Stimulated activated CD4-positive, alpha-beta T cell treated with anti-CD3 and anti-CD28 coated beads, Interleukin-1b, Interleukin-23, amount 100 ng/mL, for 1 hour (primary cell): ENCODE measurements at places on chromosomes 3 and 15.

GRCh38 chr15:94417501-94418293, 186.3 kb downstream of the MCTP2 start:
- DNase-seq: no peak

GRCh38 chr15:28264166-28264565, 57.8 kb downstream of the HERC2 start:
- DNase-seq: no peak

GRCh38 chr15:40249477-40250303, 10.8 kb downstream of the PAK6 start:
- DNase-seq: no peak

DNA sequence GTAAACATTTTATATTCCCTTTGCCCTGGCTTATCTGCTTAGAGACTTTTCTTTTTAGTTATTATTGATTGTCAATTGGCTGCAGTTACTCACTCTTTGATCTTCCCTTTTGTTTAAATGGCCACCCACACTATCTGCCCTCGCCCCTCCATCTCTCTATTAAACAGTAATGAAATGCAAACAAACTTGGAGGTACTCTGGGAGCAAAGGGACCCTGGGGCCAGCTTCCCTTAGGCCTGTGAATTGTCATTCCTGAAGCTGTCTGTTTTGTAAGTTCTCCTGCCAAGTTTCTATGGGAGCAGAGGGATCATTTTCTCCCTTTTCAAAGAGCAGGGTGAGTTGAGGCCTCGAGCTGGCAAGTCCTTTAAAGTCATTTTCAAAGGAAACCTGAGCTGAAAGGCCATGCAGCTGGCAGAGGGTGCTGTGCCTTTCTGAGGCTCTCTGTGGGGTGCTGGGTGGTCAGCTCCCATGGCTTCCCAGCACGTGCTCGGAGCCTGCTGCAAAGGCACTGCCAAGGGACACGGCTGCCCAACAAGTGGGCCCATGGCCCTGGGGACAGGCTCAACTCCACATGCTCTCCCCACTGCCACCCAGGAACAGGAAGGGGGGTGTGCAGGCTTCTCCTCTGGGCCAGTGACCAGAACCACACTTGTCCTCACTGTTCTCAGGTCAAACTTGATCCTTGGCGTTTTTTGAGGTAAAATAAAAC, 17.4 kb upstream of the RTP2 start:
- no peak for DNase-seq

DNA sequence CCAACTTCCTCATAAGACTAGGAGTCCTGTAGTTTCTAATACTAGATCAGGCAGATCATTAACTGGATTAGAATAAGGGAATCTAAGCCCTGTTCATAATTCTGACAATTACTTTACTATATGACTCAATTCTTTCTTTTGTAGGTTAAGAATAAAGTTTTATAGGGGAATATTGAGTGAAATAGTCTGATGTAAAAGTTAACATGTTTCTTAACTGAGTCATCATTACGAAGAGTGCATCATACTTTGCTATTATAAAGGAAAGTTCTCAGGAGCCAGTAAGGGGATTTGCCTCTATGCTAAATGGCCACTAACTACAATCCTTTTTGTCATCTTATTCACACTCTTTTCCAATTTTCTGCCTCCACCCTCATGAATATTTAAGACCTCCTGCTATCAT, 63.1 kb downstream of the POLQ start:
- no peak for DNase-seq

DNA sequence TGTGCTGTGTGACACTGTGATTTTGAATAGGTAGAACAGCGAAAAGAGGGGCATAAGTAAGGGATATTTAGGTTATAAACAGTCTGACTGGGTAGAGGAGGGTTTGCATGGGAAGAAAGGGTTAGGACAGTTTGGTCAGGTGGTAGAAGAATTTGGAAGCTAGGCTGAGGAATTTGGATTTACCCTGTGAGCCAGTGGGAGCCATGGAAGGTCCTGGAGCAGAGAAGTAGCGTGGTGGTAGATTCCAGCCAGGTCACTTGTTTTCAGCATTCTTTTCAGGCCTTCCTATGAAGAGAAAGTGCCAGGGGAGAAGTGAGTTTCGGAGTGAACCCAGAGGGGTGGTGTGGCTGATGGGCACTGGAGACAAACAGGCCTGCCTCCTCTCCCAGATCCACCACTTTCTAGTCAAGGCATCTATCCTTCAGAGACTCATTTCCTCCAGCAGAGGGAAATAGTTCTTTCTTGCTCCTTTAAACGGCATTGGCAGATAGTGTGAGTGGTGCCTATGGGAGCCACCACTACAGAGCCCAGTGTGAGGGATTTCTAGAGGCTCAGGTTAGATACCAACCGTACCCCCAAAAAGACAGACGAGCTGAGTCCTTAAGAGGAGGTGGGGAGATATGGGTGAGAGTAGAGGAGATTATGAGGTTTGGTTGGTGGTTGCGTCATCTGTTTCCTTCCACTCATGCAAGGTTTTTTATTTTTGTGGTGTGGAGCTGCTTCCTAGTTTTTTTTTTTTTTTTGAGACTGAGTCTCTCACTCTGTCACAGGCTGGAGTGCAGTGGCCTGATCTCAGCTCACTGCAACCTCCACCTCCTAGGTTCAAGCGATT, 21.2 kb downstream of the PXK start:
- no peak for DNase-seq

GRCh38 chr3:120670576-120670975, 11.5 kb downstream of the HGD start:
- no peak for DNase-seq

GRCh38 chr15:92435145-92435544, 41.5 kb downstream of the ST8SIA2 start:
- DNase-seq: no peak

- DNase-seq: no peak
These were observed 96.5 kb upstream of the RAD18 start for GRCh38 chr3:9059489-9060400.

- no peak for DNase-seq
These were observed 317.1 kb upstream of the TGFBR2 start for GRCh38 chr3:30289324-30289723.

DNA sequence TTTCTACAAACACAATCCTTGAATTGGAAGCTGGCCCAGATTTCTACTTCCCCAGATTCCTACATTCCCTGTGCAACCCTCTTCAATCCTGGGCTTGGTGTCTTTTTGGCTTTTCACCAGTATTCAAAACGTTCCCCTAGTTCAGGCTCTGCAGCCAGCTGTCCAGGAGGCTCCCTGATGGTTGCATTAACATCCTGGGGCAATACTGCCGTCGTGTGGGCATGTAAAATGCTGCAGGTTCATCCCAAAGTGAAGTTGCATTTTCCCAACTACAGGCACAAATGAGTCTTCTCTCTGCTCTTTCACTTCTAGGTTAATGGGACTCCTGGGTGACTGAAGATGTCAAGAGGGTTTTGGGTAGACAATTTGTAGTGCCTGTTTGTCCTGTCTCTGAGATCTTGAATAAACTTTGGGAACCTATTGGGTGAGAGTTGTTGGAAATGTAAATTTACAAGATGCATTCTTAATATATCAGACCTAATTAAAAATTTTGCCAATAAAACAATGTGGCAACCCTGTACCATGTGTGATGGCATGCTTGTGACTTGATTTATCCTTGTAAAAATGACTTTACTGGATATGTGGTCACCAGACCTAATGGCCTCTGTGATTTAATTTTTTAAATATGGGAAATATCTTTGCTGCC, 28.6 kb downstream of the SOX14 start:
- no peak for DNase-seq

DNA sequence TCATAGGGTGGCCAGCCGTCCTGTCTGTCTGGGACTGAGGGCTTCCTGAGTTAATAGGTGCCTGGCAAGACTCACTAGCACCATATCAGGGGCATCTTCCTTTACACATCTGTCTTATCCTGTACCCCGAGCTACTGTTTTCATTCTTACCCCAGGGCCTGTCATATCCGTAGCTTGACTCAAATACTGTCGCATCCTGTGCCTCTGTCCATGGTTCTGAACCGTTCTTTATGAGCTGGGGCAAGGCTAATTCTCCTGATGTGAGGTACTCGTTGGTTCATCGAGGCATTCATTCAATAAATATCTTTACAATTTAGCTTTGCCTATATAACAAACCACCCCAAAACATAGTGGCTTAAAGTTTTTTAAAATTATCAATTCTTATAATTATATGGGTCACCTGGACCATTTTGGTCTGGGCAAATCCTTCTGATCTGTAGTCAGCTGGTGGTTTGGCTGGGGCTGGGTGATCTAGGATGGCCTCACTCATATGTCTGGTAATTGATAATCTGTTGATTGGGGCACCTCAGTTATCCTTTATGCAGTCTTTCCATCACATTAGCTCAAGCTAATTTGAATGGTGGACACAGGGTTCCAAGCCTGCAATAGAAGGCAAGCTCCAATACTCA, 121.2 kb downstream of the TLE3 start:
- peak; percentile 3 for DNase-seq

- no peak for DNase-seq
These were observed 20.9 kb downstream of the SPPL2A start for GRCh38 chr15:50744601-50745000.

DNA sequence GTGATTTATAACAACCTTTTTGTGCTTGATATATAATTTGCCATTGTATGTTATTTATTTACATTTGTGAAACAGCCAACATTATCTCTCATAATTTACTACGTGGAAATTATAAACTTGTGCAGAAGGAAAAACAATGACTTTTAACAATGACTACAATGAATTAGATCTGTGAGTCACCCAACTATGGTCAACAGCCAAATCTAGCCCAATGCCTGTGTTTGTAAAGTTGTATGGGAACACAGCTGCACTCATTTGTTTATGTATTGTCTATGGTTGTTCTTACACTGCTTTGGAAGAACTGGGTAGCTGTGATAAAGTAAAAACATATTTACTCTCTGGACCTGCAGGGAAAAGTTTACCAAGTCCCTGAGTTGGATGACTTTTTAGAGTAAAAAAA, 110.4 kb downstream of the OTOL1 start:
- DNase-seq: no peak

DNA sequence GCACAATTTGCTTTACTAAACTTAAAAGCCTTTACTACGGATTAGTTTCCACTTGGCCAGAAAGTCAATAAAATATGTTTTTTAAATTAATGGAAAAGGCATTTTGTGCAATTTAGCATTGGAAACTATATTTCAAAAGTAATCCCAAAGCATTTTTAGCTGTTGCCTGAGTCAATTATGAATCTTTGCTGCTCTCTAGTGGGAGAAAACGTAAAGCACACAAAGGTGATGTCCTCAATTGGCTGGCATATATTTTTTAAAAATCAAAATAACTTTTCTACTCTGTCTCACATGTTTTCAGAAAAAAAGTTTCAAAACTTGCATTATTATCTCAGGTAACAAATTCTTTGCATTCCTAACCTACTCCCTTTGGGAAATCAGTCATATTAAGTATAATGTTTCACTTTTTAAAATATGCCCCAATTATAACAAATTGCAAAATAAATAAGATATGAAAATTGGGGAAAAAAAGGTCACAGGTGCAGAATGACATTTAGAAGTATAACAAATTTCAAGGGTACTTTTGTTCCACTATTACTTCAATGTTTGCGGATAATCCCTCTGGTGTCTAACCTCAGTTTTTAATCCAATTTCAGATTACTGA, 47.2 kb upstream of the TEX55 start:
- no peak for DNase-seq

GRCh38 chr3:29497282-29497681, 216.4 kb downstream of the RBMS3 start:
- DNase-seq: no peak

GRCh38 chr3:40332684-40333083, 23.2 kb downstream of the EIF1B start:
- no peak for DNase-seq

GRCh38 chr3:60674870-60675269, 576.4 kb downstream of the FHIT start:
- DNase-seq: no peak

DNA sequence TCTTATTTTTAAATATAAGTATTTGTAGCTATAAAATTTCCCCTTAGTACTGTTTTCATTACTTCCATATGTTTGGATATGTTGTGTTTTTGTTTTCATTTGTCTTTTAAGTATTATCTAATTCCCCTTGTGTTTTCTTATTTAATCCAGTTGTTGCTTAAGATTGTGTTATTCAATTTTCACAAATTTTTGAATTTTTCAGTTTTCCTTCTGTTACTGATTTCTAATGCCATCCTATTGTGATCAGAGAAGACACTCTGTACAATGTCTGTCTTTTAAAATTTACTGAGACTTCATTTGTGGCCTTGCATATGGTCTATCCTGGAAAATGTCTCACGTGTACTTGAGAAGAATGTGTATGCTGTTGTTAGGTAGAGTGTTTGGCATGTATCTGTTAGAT, 795.6 kb upstream of the CFAP20DC start:
- DNase-seq: no peak

GRCh38 chr3:33047842-33048834, 48.8 kb downstream of the GLB1 start:
- no peak for DNase-seq

DNA sequence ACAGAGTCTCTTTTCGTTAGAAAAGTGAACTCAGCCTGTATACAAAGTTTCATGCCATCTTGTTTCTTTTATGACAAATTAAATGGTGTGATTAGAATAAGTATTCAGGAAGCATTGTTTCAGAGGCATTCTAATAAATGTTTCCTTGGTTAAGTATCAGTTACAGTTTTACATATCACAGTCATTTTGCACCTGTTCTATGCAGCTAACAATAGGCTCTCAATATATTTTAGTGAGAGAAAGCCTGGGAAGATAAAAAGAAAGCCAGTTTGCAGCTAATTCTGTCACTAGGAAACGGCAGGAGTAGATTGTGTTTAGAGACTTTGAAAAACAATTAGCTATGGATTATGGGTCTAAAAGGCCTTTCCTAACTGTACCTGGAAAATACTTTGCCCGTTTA, 252.8 kb downstream of the ZIC1 start:
- DNase-seq: no peak

- DNase-seq: no peak
These were observed 34.5 kb downstream of the SLC6A20 start for GRCh38 chr3:45761831-45762230.

GRCh38 chr3:137012097-137012501, 54.3 kb downstream of the IL20RB start:
- no peak for DNase-seq

- no peak for DNase-seq
These were observed 47.0 kb upstream of the TFG start for GRCh38 chr3:100662113-100662823.

GRCh38 chr3:171892457-171892856, 49.3 kb downstream of the TMEM212 start:
- no peak for DNase-seq

- DNase-seq: no peak
These were observed 820.9 kb upstream of the GRM7 start for GRCh38 chr3:6039971-6040370.

DNA sequence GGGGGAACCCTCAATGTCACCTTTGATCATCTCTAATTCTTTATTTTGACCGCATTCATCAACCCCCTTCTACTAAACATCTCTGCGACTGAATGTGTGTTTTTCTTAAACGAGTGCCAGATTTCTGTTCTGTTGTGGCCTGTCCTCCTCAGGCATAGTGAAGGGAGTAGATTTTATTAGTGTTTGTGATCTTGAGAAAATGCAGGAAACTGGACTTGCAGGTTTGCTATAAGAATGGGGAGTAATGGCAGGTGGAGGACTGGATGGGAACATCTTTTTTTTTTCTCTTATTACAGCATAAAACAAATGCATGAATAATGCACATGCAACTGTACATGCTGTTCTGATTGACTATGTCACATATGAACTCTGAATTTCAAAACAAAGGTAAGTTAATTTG, 59.3 kb downstream of the ADAMTSL3 start:
- no peak for DNase-seq

- DNase-seq: no peak
These were observed 44.0 kb downstream of the SUCLG2 start for GRCh38 chr3:67610458-67610857.

GRCh38 chr3:132457286-132457685, 40.0 kb downstream of the DNAJC13 start:
- DNase-seq: no peak

GRCh38 chr15:37045859-37046740, 54.2 kb downstream of the MEIS2 start:
- DNase-seq: no peak
